ENCODE measurements at places on chromosomes 3 and 15.

- DNase-seq = no peak
Measured at GRCh38 chr15:68488290-68488689, 56.3 kb upstream of the ITGA11 start.

DNA sequence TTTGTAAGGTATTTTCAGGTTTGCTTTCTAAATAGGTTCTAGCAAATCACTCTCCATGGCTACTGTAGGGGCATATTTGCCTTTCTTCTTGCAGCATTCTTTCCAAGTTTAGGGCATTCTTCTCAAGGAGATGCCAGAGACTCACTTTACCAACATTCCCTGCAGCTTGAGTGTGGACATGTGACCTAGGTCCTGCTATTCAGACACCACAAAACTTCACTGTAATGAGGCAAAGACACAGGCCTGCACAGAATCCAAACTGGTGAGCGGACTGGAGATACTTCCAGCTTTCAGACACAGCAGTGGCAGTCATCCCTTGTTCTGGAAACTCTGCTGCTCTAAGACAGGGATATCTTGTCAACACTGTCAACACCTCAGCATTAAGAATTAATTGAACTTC is 146.4 kb upstream of the PFN2 start:
- DNase-seq = no peak

DNA sequence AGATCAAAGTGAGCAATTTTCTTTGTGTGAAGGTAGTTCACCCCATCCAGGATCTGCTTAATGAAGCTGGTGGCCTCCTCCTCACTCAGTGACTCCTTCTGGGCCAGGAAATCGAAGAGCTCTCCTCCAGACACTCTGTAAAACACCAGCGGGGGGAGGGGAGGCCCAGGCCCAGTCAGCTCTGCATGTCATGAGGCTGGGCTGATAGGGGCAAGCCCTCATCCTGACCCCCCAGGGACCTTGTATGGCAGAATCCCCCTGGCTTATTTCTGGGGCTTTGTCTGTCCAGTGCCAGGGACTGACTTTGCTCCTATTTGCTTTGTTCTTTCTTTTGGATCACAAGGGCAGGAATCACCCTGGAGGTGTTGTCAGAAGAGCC is 74.9 kb downstream of the DAPK2 start:
- no peak for DNase-seq

- no peak for DNase-seq
Measured at GRCh38 chr3:128620268-128620691, 30.3 kb downstream of the RPN1 start.

- DNase-seq = no peak
Measured at GRCh38 chr3:68287101-68287500, 632.7 kb upstream of the SUCLG2 start.

DNA sequence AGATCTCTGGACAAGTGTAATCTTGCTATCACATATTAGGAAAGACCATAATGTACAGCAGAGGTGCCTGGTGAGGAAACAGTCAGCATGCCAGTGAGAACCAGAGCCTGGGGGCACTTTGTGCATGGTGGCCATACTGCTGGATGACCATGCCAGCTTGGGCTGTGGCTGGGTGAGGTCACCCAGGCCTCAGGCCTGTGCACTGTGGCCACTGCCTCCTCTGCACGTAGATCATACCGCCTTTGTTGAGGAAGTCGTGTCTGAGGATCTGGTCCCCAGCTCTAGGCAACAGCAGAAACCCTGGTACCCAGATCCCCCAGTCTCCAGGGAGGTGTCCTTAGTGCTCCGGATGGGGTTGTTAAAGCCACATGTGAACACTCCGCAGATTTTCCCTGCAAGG is 38.9 kb downstream of the ZNF710 start:
- no peak for DNase-seq

DNA sequence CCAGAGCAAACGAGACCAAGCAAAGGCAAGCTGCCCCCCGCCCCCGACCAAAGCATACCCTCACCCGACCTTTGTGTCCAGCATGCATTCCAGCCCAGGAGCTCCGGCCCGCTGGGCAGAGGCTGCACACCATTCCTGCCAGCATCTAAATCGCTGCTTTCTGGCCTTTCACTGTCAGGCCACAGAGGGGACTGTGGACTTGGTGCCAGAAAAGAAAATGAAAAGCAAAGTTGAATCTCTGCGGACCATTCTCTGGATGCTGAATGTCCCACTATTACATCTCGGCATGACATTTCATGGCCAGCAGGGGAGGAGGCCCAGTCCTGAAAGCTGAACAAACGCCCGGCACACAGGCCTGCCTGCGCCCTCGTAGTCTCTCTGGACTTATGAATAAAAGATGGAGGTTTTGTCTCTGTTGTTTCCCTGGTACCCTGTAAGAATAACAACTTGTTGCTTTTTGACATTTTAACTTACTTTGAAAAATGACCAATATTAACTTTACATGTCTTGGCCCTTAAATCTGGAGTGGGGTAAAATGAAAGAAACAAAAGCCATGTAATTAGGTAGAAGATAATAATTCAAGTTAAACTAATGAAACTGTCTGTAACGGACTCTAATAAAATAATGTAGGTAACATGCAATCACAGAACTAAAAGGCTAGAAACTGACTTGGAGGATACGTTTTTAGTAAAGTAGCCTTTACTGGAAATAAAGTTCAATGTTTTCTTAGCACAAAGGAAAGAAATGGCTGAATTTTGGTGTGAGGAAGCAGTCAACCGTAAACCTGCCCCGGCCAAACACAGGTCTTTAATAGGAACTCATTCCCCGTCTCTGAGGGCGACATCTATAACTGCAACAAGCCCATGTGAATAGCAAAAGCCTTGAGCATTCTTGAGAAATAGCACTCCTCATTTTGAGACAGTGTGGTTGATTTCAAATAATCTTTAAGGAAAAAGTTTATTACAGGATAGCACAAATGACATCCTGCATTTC is 12.7 kb downstream of the IL17RD start:
- no peak for DNase-seq

DNA sequence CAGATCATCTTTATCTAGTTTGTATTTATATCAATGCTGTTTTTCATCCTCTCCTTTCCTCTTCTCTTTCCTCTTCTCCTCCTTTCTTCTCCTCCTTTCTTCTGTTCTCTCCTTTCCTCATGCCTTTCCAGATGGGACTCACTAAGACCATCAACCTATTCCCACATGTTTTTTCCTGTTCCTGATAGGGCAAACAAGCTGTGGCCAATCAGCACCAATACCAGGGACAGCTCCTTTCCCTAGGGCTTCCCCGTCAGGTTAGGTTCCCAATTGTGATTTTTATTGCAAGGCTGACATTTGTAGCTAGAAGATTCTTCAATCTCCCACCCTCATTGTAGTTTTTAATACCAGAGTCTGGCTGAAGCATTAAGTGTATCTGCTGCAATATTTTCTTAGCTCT is 76.3 kb upstream of the COL8A1 start:
- DNase-seq = no peak

DNA sequence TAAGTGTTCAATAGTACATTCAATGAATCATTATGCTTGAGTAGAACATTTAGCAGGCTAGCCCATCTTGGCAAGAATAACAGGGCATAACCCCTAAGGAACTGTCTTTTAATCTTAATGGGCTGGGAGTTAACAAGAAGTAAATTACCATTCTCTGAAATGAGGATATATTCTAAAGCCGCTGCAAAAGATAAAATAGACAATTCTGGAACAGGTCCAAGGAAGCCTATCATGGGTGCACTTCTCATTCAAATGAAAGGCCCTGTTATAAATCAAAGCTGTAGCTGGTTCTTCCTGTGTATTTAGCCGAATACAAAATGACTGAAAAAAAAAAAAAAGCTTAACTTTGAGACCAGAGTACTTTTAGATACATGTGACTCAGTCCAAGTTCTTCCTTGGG is 15.6 kb downstream of the MTHFS start:
- DNase-seq = no peak

DNA sequence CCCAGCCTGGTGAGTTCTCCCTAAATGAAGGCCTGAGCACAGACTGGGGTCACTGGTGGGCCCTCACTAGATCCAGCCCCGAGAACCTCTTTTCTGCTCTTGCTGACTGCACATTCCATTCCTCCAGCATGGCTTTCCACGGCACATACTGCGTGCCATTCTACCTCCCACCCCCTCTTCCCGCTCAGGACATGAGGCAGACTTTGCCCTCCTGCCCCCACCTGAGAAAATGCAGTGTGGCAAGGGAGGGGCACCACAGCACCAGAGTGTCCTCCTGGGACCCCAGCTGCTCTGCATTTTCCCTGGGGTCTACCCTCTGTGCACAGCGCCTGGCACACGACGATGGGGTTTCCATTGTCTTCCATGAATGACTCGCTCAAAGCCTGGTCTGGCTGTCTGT is 6.1 kb upstream of the SLCO2A1 start:
- no peak for DNase-seq

DNA sequence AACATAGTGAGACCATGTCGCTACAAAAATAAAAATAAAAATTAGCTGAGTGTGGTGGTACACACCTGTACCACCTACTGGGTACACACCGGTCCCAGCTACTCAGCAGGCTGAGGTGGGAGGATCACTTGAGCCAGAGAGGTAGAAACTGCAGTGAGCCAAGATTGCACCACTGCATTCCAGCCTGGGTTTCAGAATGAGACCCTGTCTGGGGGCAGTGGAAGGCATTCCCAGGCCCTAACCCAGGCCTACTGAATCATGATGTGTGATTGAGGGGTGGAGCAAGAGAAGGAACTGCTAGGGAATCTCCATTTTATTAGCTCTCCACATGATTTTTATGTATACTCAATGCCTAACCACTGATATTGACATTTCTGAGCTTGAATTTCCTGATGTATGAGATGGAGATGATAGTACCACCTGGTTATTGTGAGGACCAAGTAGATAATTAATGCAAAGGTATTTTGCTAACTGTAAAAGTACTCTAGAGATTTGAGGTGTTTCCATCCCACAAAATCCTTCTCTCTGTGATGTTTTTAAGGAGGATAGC is 169.5 kb upstream of the UMPS start:
- no peak for DNase-seq

- DNase-seq = peak; percentile 61
Measured at GRCh38 chr3:55624238-55624637, 137.1 kb upstream of the WNT5A start.

DNA sequence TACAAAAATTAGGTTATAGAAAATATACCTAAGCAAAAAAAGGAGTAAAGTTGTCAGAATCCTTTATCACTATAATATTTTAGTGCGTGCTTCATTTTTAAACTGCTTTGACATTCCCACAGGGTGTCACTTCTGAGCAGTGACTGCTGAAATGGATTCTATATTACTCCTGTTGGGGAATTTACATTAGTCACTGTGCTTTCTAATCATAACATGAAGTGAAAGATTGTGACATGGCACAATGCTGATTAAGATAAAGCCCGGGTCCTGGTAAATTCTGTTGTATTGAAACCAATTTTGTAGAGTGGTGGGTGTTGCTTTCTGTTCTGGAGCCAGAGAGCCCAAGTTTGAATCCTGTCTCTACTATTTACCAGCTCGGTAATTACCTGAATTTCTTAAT is 36.4 kb upstream of the EHHADH start:
- DNase-seq = no peak

- no peak for DNase-seq
Measured at GRCh38 chr3:183158551-183159006, 4.0 kb downstream of the LAMP3 start.

DNA sequence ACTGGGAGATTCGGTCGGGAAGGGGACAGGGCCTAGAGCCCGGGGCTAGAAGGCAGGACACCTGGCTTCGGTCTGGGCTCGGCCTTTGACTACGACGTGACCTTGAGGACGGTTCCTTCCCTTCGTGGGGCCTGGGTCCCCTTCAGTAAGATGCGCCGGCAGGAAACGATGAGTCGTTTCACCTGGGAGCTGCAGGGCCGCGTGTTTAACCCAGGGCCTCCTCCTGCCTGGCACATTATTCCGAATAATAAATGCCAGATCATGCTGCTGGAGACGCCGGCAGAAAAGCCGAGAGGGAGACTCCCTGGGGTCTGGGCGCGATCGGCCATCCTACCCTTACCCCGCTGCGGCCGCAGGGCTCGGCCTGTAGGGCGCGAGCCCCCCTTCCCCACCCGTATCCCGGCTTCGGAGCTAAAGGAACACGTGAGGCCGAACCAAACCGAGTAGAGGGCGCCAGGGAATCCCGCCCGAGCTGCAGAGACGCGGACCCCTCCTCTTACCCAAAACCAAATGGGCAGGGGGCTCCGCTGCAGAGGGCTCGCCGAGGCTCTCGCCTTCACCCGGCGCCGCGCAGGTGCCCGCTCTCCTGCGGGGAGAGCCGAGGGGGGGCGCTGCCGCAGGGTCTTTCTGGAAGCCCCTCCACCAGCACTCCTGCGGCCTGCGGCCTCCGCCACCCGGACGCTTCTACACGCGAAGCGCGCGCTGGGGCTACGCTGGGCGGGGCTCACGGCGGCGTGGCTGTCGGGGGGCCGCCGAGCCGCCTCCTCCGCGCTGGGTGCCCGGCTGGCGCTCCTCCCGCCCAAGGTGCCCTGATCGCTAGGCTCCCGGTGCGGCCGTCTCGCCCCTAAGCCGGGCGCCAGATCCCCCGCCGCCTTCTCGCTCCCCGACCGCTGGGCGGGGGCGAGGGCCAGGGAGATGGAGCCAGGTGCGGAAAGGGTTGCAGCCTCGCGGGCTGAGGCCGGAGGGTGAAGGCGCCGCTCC is at the start of gene BDH1:
TSS of gene BDH1 (minus strand) at position 688 of the 981 bp plus-strand sequence. CDS start 9,525 bp downstream, outside the sequence.
- DNase-seq = no peak

- DNase-seq = no peak
Measured at GRCh38 chr3:25153561-25153960, 274.5 kb upstream of the RARB start.

DNA sequence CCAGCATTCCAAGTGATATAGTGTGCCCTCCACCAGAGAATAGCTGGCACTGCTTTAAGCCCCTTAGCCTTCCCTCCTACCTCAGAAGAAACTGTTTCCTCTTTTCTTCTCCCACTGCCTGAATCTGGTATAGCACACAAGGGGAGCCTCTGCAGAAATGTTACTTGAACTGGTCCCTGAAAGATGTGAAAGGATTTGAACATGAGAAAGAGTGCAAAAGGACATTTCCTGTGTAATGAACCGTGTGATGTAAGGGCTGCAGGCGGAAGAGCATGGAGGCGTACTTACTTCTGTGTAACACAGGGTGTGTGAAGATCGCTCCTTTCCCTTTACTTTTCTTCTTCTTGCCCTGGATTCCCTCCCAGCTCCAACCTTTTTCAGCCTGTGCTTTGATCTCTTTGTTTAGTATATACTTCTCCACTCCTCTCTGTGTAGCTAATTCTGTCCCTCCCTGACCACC is 8.4 kb downstream of the TMOD3 start:
- no peak for DNase-seq

DNA sequence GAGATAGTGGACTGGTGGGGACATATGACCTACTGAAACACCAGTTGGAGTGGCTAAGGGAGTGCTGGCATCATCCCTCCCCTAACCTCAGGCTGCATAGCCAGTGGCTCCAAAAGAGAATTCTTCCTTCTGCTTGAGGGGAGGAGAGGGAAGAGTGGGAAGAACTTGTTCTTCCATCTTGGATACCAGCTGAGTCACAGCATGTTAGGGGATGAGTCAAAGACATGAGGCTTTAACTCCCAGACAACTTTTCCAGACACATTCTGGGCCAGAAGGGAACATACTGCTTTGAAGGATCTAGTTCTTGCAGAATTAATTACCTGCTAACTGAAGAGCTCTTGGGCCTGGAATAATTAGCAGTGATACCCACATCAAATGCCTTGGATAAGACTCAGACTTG is 36.8 kb upstream of the PEX5L start:
- no peak for DNase-seq

Data from adrenal gland (tissue), 19 donors.